ENCODE measurements at places on chromosomes 13 and 19.

- DNase-seq = no peak
Measured at GRCh38 chr13:54660277-54660676, 1631.7 kb downstream of the OLFM4 start.

GRCh38 chr13:22050951-22051563 lies 380.2 kb downstream of the FGF9 start:
- no peak for DNase-seq

GRCh38 chr13:29909975-29910674 lies 59.7 kb upstream of the UBL3 start:
- no peak for DNase-seq

DNA sequence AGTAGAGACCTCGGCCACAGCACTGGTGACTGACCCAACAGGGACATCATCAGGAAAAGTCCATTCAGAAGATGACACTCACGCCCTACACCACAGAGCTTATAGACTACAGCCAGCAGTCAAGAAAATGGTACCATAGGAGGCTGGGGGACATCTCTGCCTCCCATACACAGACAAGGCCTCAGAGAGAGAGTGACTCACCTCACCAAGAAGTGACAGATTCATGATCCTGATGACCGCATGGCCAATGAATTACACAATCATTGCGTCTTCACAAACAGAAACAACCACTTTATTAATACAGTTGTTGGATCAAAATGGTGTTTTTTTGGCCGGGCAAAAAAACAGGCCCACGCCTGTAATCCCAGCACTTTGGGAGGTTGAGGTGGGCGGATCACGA lies 260.8 kb upstream of the TSHZ3 start:
- no peak for DNase-seq

GRCh38 chr13:51240178-51240577 lies 18.0 kb downstream of the FAM124A start:
- DNase-seq = no peak

GRCh38 chr19:1248139-1248785 lies at the start of gene MIDN:
MIDN (plus strand) TSS chr19:1248583; CDS start chr19:1250297, 1,714 bp downstream.
- DNase-seq = peak; percentile 71

DNA sequence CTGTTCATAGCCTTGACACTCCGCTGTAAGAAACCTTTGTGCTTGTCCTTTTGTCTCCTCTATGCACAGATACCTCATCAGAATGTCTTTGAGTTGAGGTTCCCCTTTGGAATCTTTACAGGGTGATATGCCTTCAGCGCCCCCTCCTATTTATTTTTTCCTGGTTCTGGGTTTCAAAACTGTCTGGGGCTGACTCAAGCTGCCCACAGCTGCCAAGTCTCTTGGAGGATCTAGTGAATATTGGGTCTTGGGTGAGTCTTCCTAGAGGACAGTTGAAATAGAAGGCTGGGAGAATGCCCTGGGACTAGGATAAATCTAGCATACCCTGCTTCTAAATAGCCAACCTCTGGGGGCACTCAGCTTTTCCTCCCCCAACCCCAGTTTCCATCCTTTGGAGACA lies 930 bp downstream of the ZNF136 start:
- DNase-seq = no peak

DNA sequence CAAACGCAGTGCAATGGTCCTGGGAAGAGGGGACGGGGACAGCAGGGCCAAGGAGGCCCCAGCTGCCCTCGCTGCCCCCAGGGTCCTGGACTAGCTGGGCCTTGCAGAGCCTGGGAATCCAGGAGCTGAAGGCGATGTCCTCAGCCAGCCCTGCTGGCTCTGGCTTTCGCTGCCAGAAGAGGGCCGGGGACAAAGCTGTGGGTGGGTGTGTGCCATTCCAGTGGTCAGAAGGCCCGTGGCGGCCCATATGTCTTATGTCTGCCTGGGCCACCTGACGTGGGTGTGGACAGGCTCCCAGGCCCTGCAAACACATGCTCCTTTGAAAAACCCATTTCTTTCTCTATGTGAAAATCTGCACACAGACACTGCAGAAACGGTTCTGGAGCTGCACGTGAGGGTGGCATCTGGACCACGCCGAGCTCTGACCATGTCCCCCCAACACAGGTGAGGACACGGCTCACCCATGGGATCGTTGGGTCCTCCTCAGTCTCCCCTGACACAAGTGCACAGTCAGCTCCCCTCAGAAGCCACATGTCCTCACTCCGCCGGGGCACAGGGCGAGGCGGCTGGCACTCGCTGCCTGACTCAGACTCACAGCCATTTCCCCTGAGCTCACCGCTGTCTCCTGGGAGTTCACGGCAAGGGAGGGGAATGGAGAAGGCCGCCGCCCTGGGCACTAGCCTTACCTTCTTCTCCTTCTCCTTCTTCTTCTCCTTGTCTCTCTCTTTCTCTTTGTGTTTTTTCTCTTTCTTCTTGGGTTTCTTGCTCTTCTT lies 16.9 kb downstream of the IZUMO4 start:
- no peak for DNase-seq

- DNase-seq = no peak
Measured at GRCh38 chr13:59247171-59247570, 916.6 kb downstream of the DIAPH3 start.

GRCh38 chr19:18954094-18954493 lies 13.1 kb upstream of the HOMER3 start:
- no peak for DNase-seq

DNA sequence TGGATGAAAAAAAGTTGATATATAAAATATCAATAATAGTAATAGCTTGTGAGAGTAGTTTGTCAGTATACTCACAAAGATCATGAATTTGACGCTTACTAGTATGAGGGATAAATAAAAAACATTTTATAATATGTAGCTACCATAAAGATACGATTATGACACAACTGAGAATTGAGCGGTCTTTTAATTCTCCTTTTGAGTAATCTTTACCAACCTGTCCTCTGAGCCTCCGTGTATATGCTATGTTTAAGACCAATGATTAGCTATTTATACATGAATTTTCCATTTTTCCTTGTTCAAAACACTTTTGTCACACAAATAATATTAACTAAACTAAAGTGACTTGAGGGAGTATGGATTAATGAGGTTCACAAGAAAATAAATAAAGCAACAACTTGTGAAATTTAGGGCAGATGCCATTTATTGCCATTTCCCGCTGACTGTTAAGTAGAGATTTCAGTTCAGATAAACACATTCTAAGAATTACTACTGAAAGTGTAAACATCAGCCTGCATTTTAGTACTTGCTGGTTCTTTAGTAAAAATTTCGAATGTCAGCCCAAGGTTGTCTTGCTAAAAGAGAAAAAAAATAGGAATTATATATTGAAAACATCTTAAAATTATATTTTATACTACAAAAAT lies 6.2 kb upstream of the IRS2 start:
- no peak for DNase-seq

- no peak for DNase-seq
Measured at GRCh38 chr19:5645409-5645808, 22.5 kb downstream of the SAFB start.

DNA sequence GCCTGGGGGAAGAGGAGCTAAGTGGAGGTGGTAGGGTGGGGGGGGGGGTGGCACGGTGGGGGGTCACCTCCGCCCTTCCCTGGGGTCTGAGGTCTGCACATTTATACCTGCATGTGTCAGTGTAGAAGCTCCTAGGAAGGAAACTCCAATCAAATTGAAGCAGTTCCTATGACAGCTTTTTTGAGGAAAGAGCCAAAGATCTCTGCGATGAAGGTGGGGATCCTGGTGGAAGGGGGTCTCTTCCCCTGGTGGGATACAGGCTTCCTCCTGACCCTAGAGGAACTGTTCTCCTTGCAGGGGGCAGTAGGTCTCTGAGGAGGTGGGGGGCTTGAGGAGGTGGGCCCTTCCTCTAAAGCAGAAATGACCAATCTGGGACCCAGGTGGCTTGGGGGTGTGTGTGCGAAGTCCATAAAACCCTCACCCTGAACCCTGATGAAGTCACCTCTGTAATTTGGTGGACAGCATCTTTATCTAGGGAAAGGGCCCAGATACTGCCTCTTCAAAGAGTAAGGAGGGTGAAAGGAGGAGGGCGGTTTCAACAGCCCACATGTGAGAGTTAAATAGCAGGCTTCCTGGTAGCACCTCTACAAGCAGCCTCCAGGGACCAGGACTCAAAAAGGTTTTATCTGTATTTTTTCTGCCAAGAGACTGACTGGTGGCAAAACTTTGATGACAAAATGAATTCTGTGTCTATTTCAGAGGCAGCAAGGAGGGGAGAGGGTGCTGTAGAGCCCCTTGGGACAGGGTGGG lies 12.9 kb downstream of the RANBP3 start:
- DNase-seq = no peak

DNA sequence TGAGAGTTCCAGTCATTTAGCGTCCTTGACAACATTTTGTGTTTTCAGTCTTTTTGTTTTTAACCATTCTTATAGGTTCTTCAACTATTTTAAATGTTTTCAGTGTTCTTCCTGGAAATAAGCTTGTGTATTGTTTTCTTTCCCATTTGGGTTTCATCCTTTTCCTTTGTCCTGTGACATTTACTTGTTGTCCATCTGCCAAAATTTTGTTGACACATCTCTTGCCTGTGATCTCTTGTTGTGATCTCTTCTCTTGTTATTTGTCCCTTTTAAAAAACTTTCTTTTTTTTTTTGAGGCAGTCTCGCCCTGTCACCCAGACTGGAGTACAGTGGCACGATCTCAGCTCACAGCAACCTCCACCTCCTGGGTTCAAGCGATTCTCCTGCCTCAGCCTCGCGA lies 96.5 kb downstream of the PDS5B start:
- DNase-seq = no peak

- DNase-seq = no peak
Measured at GRCh38 chr13:75800545-75800944, 164.4 kb downstream of the LMO7 start.

- no peak for DNase-seq
Measured at GRCh38 chr19:34230820-34231219, 23.5 kb upstream of the GARRE1 start.

GRCh38 chr13:100280681-100281080 lies 191.8 kb downstream of the PCCA start:
- no peak for DNase-seq

- DNase-seq = no peak
Measured at GRCh38 chr13:100365680-100366079, 222.9 kb downstream of the GGACT start.

GRCh38 chr19:46845959-46846459 lies 4.6 kb downstream of the AP2S1 start:
- no peak for DNase-seq

- no peak for DNase-seq
Measured at GRCh38 chr13:53068585-53069520, 40.2 kb downstream of the OLFM4 start.

DNA sequence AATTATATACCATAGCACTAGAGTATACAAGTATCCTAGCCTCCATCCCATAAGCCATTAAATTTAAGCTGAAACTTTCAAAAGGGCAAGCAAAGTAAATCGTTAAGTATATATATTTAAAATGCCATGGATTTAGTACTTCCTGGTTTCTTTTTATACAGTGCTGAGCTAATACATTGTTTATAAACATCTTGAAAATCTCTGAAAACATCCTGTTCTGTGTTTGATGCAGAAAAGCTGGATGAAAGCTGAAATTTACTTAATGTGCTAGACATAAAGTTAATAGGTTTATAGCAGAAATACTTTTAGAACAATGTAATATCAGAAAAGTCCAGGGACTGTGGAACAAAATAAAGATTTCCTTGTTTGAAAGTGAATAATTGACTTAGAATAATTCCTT lies 875.4 kb downstream of the SLITRK6 start:
- DNase-seq = no peak

Measured in effector CD4-positive, alpha-beta T cell (primary cell).